Fibroblast of villous mesenchyme (primary cell): ENCODE measurements at places on chromosomes 6 and 20. TPM values are rescaled to one million over a fixed set of nuclear protein-coding genes. Genes with fewer than 3 reads are reported as not detected.

The ELOVL4 gene
- total RNA-seq, result 5.2 and 9.1 TPM in 2 replicates

The PKHD1 gene
- total RNA-seq, result under 0.01 TPM in 1 of 2 replicates, not detected in the other

The DEF6 gene
- 0.32 and 1.3 TPM in 2 replicates for total RNA-seq

The SLC22A16 gene
- total RNA-seq, result not detected in 2 replicates

The DDX43 gene
- total RNA-seq, result 0.86 and 3.5 TPM in 2 replicates

The TAGAP gene
- total RNA-seq, result not detected in 2 replicates

The FAM83D gene
- total RNA-seq, result 7.4 and 17.7 TPM in 2 replicates

The RFX6 gene
- not detected in 2 replicates for total RNA-seq

The HCRTR2 gene
- total RNA-seq, result not detected in 2 replicates

The IL17A gene
- not detected in 2 replicates for total RNA-seq

The ZSCAN16 gene
- 2.2 and 3.2 TPM in 2 replicates for total RNA-seq

The SIM1 gene
- total RNA-seq, result not detected in 2 replicates

The RAE1 gene
- 26.7 and 28.5 TPM in 2 replicates for total RNA-seq

The SULF2 gene
- 3.5 and 6.1 TPM in 2 replicates for total RNA-seq

The PFDN4 gene
- 82.0 and 130 TPM in 2 replicates for total RNA-seq

The HSPA12B gene
- total RNA-seq, result under 0.01 TPM in 1 of 2 replicates, not detected in the other

The STMN3 gene
- 5.6 and 10.6 TPM in 2 replicates for total RNA-seq

The CNR1 gene
- not detected in 2 replicates for total RNA-seq

The CLPSL2 gene
- total RNA-seq, result not detected in 2 replicates

The MMP24 gene
- 0.32 and 0.43 TPM in 2 replicates for total RNA-seq

The SNRPB gene
- 146 and 153 TPM in 2 replicates for total RNA-seq

The GDAP1L1 gene
- total RNA-seq, result not detected in 2 replicates

The TRDN gene
- not detected in 2 replicates for total RNA-seq

The PRND gene
- total RNA-seq, result not detected in 2 replicates

The EPB41L2 gene
- 40.2 and 44.8 TPM in 2 replicates for total RNA-seq

The LSM14B gene
- total RNA-seq, result 28.7 and 30.7 TPM in 2 replicates

The TBC1D22B gene
- total RNA-seq, result 7.1 and 10.8 TPM in 2 replicates

The SLC12A5 gene
- total RNA-seq, result under 0.01 TPM in 2 replicates

The GHRH gene
- not detected in 2 replicates for total RNA-seq

The BEND3 gene
- total RNA-seq, result 3.5 and 4.2 TPM in 2 replicates

The FAM217A gene
- total RNA-seq, result not detected in 2 replicates

The ARHGAP40 gene
- total RNA-seq, result not detected in 2 replicates

The EPPIN gene
- not detected in 2 replicates for total RNA-seq
